WTC11 (cell line): ENCODE measurements at places on chromosomes 5 and 9. TPM values are rescaled to one million over a fixed set of nuclear protein-coding genes. Genes with fewer than 3 reads are reported as not detected.

The HMCN2 gene
- 5.6 to 12.4 TPM (median 10.8 TPM) in 3 replicates for total RNA-seq

GRCh38 chr5:143600396-143601075 lies 197.1 kb upstream of the NR3C1 start:
- DNase-seq, result no peak
- no peak overlapping the region for H3K4me3 ChIP-seq
- H3K4me1 ChIP-seq, result peaks cover 7% of the 10 kb centered on the region
- no peaks in the 10 kb centered on the region; the same call in 1 of the 2 replicates for H3K27me3 ChIP-seq

- no peak for DNase-seq
- H3K27ac ChIP-seq, result no peak overlapping the region
- no peaks in the 10 kb centered on the region for H3K36me3 ChIP-seq
- H3K27me3 ChIP-seq, result no peaks in the 10 kb centered on the region
- no peak overlapping the region for H3K4me3 ChIP-seq
Measured at GRCh38 chr5:72656331-72656730, 149.1 kb upstream of the ZNF366 start.

DNA sequence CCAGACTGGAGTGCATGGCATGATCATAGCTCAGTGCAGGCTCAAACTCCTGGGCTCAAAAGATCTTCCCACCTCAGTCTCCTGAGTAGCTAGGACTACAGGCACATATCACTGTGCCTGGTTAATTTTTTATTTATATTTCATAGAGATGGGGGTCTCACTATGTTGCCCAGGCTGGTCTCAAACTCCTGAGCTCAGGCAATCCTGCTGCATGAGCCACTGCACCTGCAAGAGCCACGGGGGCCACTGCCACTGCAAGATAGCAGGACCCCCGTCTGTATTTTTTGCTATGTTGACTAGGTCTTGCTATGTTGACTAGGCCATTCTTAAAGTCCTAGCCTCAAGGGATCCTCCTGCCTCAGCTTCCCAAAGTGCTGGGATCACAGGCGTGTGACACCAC lies 6.5 kb downstream of the CYSTM1 start:
- H3K27me3 ChIP-seq, result no peaks in the 10 kb centered on the region
- no peak for DNase-seq
- no peaks in the 10 kb centered on the region for H3K36me3 ChIP-seq

The SGCD gene
- total RNA-seq, result 0.07 to 0.33 TPM (median 0.32 TPM) in 3 replicates

- H3K4me1 ChIP-seq, result peaks cover 4% of the 10 kb centered on the region; the same call in 1 of the 2 replicates
- H3K27ac ChIP-seq, result no peak overlapping the region
- H3K36me3 ChIP-seq, result peaks cover 16% of the 10 kb centered on the region
- DNase-seq, result no peak
- no peaks in the 10 kb centered on the region for H3K27me3 ChIP-seq
- no peak overlapping the region for H3K4me3 ChIP-seq
Measured at GRCh38 chr9:85658716-85659115, 83.0 kb downstream of the AGTPBP1 start.

DNA sequence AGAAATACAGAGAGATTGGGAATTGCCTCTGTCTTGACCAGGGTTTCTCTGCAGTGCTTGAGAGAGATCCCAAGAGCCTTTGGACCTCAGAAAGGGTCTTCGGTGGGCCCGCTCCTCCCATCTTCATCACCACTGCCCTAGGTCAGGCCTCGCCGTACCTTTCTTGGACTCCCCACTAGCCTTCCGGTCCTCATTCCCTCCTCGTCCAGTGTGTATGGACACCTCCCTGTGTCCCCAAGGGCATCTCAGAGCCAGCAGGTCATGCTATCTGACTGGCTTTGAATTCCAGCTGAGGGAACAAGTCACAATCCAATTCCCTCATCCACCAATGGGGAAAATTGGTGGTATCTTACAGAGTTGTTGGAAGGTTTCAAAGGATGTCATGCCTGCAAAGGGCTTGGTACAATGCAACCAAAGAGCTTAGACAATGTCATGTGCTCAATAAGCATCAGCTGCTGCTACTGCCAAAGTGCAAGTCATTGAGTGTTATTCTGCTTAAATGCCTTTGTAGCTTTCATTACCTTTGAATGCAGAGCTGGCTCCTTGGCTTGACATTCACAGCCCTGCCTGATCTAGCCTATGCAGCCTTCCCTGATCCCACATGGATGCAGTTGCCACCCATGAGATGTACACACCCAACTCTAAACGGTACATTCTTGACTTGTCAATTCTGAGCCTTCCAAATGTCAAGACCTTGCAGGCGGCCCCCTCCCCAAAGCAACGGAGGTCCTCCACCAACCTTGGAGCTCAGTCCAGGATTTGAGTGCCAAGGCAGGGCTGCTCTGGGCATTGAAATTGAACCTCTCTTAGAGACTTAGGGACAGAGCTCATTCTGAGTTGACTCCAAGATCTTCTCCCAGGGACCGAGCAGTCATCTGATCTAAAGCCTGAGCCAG lies 58.0 kb downstream of the HRH2 start:
- peaks cover 46% of the 10 kb centered on the region for H3K36me3 ChIP-seq
- H3K4me1 ChIP-seq, result peaks cover 9% of the 10 kb centered on the region
- H3K27ac ChIP-seq, result no peak overlapping the region
- DNase-seq, result peak; percentile 1
- H3K4me3 ChIP-seq, result no peak overlapping the region

- no peak overlapping the region for H3K27ac ChIP-seq
- H3K4me1 ChIP-seq, result no peaks in the 10 kb centered on the region
Measured at GRCh38 chr5:164027738-164028137, 522.3 kb downstream of the MAT2B start.

DNA sequence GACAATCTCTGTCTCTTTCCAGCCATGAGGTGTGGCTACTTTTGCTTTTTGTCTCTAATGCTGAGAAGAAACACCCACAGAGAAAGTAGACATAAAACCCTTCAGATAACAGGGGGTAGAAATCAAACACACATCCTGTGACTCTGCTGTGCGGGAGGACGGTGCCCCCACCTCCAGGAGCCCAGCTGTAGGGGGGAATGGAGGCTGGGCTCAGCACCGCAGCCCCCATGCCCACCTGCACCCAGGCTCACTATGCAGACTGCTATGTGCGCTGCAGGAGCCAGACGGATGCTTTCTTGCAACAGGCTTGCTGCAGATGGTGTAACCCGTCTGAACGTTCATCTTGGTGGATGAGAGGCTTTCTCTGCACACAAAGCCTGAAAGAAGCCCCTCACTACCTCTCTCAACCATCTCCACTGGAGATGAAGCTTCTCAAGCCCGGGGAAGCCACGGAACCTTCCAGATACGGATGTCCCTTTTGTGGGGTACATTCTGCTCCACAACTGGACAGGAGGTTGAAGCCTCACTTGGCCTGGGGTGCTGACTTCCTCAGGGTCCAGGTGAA lies 207.2 kb downstream of the GADD45G start:
- no peak overlapping the region for H3K27ac ChIP-seq
- H3K4me1 ChIP-seq, result peaks cover 34% of the 10 kb centered on the region
- no peaks in the 10 kb centered on the region for H3K27me3 ChIP-seq
- no peaks in the 10 kb centered on the region for H3K36me3 ChIP-seq
- no peak overlapping the region for H3K4me3 ChIP-seq

DNA sequence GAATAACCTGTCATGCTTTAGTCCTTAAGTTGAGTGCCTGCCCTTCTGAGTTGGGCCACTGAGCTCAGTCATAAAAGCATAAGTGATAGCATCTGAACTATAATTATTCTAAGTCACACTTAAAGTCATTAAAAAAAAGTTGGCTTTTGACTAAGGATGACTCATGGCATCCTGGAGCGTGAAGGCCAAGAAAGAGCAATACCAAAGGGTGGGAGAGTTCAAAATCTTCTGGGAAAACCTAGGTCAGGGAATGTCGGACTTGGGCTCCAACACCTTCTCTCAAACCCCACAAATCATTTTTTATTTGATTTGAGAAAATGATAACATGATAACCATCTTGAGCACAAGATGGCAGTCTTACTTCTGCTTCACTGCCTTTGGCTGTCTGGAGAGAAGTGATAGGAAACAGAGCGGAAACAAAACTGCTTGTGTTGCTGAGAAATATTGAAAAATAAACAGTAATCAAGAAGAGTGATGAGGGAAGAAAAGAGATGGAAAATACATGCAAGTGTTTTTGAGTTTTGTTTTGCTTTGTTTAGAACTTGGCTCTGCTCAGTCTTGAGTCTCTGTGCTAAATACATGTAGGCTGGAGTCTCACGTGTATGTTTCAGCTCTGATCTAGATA lies 16.9 kb upstream of the NTRK2 start:
- no peak overlapping the region for H3K4me3 ChIP-seq
- H3K27me3 ChIP-seq, result no peaks in the 10 kb centered on the region
- no peaks in the 10 kb centered on the region for H3K36me3 ChIP-seq
- no peaks in the 10 kb centered on the region for H3K4me1 ChIP-seq

- H3K27ac ChIP-seq, result no peak overlapping the region; the same call in 1 of the 2 replicates
- no peaks in the 10 kb centered on the region for H3K4me1 ChIP-seq
- no peaks in the 10 kb centered on the region for H3K27me3 ChIP-seq
- peaks cover 8% of the 10 kb centered on the region; the same call in 1 of the 2 replicates for H3K36me3 ChIP-seq
Measured at GRCh38 chr9:133793471-133793870, 55.3 kb upstream of the SARDH start.

The IER5L gene
- 4.6 to 5.9 TPM (median 5.1 TPM) in 3 replicates for total RNA-seq

The TLX3 gene
- total RNA-seq, result 0.11 to 0.16 TPM in 2 of 3 replicates, not detected in the other

DNA sequence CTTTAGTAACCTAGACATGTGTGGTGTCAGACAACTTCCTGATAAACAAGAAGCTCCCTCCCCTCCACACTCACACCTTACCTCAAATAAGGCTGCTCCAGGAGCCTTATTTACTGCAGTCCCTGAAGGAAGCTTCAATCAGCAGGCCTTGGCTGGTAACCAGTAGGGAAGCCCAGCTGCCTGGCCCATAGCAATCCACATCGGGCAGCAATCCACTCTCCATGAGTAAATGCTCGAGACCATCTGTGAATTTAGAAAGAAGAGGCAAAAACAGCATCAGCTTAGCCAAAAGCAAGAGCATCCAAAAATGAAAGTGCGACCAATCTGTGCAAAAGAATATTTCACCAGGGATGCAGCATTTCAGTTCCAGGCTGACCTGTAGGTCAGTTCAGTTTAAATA lies 213.3 kb upstream of the TUSC1 start:
- DNase-seq, result no peak
- no peaks in the 10 kb centered on the region for H3K4me1 ChIP-seq
- H3K4me3 ChIP-seq, result no peak overlapping the region
- peaks cover 35% of the 10 kb centered on the region for H3K36me3 ChIP-seq

The GABRA6 gene
- total RNA-seq, result not detected in 3 replicates

The ZNF658 gene
- total RNA-seq, result 5.0 to 5.7 TPM (median 5.4 TPM) in 3 replicates

The NLN gene
- 140 to 163 TPM (median 141 TPM) in 3 replicates for total RNA-seq

DNA sequence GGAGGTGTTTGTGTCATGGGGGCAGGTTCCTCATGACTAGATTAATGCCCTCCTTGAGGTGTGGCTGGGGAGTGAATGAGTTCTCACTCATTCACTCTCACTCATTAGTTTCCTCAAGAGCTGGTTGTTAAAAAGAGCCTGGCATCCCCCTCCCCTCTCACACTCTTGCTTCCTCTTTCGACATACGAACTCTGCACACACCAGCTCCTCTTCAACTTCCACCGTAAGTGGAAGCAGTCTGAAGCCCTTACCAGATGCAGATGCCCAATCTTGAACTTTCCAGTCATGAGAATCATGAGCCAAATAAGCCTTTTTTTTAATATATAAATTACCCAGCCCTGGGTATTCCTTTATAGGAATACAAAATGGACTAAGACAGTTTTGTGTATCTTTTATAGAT lies 82.5 kb downstream of the SPRY4 start:
- peaks cover 3% of the 10 kb centered on the region; the same call in 1 of the 2 replicates for H3K27me3 ChIP-seq
- DNase-seq, result no peak
- peaks cover 5% of the 10 kb centered on the region for H3K36me3 ChIP-seq
- H3K4me3 ChIP-seq, result no peak overlapping the region
- peaks cover 22% of the 10 kb centered on the region for H3K4me1 ChIP-seq
- H3K27ac ChIP-seq, result no peak overlapping the region

GRCh38 chr5:111973961-111974360 lies 217.0 kb upstream of the NREP start:
- H3K27ac ChIP-seq, result no peak overlapping the region
- H3K4me1 ChIP-seq, result no peaks in the 10 kb centered on the region
- no peak for DNase-seq
- H3K27me3 ChIP-seq, result no peaks in the 10 kb centered on the region

DNA sequence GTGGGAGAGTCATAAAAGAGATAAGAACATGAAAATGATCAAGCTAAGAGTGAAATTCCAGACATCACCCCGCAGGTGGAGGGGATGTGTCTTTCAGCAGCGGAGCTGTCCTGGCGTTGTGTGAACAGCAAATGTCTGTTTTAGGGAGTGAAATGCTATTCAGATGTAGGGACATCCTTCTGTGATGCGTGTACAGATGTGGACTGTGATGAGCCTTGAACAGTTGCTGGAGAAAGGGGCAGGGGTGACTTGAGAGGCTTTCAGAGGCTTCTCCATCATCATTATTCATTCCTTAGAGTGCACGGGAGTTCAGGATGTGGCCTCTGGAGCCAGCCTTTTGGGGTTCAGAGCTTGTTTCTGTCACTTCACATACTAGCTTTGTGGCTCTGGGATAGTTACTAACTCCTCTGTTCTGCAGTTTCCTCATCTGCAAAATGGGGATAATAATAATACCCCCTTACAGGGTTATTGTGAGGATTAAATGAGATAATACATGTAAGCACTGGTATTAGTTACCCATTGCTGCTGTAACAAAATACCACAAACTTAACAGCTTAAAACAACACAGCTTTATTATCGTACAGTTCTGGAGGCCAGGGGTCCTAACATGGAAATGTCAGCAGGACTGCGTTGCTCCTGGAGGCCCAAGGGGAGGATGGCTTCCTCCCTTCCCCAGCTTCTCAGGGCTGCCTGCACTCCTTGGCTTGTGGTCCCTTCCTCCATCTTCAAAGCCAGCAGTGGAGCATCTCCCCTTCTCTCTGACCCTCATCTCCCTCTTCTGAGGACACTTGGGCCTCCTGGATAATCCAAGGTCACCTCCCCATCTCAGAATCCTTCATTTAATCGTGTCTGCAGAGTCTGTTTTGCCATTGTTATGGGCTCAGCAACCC lies 9.4 kb downstream of the TRAF1 start:
- DNase-seq, result no peak
- peaks cover 41% of the 10 kb centered on the region for H3K4me1 ChIP-seq
- H3K4me3 ChIP-seq, result no peak overlapping the region
- no peaks in the 10 kb centered on the region; the same call in 1 of the 2 replicates for H3K27me3 ChIP-seq
- peaks cover 5% of the 10 kb centered on the region for H3K36me3 ChIP-seq

DNA sequence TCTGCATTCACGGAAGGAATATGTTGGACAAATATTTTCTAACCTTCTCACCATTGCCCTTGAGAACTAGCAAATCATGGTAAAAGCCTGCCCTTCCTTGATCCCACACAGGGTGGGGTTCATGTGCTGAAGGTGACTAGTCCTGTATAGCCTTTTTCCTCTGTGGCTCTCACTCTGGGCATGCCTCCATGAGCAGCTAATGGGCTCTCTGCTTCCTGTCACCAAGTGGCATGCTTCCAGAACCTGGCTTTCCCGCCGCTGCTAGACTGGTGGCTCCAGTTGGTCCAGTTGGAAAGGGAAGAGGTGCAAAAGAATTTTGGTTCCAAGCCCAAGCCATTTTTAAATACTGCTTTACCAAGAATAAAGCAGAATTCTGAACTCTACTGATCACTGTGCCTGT lies 35.5 kb downstream of the FBXO10 start:
- H3K27ac ChIP-seq, result no peak overlapping the region
- peaks cover 27% of the 10 kb centered on the region; the same call in 1 of the 2 replicates for H3K36me3 ChIP-seq
- no peaks in the 10 kb centered on the region for H3K27me3 ChIP-seq
- H3K4me3 ChIP-seq, result no peak overlapping the region
